Esophagus muscularis mucosa (tissue), 4 donors: ENCODE measurements at places on chromosomes 3 and 15. TPM values are rescaled to one million over a fixed set of nuclear protein-coding genes. Genes with fewer than 3 reads are reported as not detected.

Gene SLC27A2
- total RNA-seq: 1.8 TPM

Gene RTP1
- total RNA-seq: not detected

Gene DNAH12
- under 0.01 TPM for total RNA-seq

DNA sequence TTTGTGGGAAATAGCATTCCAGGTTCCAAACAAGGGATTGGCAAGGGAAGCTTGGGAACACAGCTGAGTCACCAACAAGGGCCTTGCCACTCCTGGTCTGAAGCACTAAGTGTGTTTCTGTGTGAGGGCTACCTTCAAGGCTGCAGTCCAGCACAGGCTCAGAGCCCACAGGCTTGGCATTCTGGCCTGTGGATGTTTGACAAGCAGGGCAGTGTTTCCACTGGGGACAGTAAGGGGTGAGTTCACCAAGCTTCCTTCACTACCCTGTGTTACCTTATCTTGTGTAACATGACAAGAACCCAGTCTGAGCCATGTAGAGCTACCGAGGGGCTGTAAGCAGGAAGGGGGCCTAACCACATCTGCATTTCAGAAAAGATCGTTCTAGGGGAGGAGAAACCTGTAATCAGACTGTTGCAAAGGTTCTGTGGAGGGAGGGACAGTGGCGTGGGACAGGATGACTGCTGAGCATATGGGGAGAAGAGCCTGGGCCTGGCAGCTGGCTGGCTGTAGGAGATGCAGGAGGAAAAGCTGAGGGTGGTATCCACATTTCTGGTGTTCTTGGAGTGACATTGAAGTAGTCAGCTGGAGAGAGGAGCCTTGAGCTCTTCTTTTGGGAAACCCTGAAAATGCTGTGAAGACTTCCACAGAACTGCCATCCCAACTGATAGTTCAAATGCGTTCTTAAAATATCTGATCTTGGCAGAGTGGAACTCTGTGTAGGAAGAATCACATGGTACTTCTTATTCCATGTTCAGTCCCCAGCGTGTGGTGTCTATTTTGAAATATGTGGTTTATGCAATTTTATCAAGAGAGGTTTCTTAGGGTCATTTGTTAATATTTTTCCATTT, 61.3 kb downstream of the CTDSPL start:
- no peaks in the 10 kb centered on the region for H3K36me3 ChIP-seq
- no peak overlapping the region for H3K4me3 ChIP-seq
- no peaks in the 10 kb centered on the region for H3K27me3 ChIP-seq
- H3K27ac ChIP-seq: peak overlapping the region; percentile 72
- peak; percentile 92 for DNase-seq

GRCh38 chr3:24661175-24661584, 166.5 kb upstream of the THRB start:
- H3K4me1 ChIP-seq: no peaks in the 10 kb centered on the region
- H3K27me3 ChIP-seq: no peaks in the 10 kb centered on the region
- no peak overlapping the region for H3K27ac ChIP-seq
- no peaks in the 10 kb centered on the region for H3K36me3 ChIP-seq
- no peak overlapping the region for H3K4me3 ChIP-seq

Gene GP9
- total RNA-seq: not detected

DNA sequence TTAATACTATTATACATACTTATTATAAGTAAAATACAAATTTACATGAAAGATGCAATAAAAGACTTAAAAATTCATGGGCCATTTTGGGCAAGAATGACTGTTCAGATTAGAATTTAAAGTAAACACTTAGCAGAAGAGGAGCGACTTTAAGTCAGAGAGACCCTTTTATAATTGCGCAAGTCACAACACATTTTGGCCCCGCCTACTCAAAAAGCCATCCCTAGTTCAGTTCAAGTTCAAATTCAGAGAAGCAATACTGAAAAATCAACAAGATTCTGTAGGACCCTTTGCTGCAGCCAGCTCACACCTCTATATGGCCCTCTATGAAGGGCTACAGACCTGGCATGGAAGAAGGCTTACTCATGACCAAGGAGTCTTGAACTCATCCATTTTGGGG, 64.6 kb downstream of the PEAK1 start:
- no peaks in the 10 kb centered on the region for H3K27me3 ChIP-seq
- H3K27ac ChIP-seq: no peak overlapping the region
- DNase-seq: no peak
- H3K36me3 ChIP-seq: no peaks in the 10 kb centered on the region

Gene CCR1
- 5.3 TPM for total RNA-seq

DNA sequence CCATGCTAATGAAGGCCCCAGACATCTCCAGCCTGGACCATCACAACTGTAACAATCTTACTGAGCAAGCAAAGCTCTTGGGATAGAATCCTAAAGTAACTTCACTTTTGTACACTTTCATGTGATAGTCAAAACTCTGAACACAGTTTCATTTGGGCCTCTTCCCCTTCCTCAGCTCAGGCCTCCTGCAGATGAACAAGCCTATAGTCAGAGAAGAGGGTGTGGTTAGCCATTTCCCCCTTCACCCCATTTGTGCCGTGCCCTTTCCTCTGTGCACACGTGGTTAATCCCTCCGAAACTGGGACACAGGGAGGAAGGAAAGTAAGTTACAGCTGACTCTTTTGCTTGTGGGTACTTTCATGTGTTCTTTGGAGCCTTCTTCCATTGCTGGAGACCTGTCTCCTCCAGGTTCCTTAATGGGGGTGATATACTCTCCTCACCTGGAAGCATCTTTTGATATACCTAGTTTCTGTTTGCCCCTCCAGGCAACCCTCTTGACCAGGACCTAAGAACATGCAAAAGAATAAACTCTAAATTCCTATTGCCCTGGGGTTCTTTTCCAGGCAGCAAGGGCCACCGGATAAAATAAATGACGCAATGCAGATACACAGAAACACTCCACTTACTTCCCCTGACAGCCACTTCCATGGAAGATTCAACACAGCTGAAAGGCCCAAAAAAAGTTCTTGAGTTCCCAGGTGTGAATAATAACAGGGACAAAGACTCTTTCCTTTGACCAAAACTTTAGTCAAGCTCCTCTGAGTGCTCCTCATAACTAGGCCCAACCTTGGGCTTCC, 29.6 kb upstream of the CSTA start:
- no peak overlapping the region for H3K4me3 ChIP-seq
- no peaks in the 10 kb centered on the region for H3K4me1 ChIP-seq
- DNase-seq: no peak
- no peak overlapping the region for H3K27ac ChIP-seq

Gene PAK6
- total RNA-seq: 0.33 TPM

DNA sequence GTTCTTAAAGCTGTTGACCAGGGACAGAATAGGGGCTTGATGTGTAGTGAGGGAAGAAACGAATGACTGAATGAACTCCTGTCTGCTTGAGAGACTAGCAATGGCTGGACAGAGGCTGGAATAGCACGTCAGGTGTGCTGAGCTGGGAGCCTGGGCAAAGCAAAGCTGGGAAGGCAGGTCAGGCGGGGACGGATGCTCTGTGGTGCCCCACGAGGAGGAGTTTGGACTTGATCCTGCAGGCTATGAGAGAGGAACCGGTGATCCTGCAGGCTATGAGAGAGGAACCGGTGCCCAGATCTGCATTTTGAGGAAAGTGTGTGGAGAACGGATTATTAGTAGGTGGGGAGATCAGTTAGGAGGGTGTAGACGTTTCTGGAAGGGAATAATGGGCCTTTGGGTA, 31.3 kb upstream of the PSTPIP1 start:
- no peak overlapping the region for H3K4me3 ChIP-seq
- peaks cover 11% of the 10 kb centered on the region for H3K4me1 ChIP-seq

Gene OR4M2
- total RNA-seq: not detected

Gene GPR149
- not detected for total RNA-seq

Gene LRRC31
- not detected for total RNA-seq

Gene RPUSD2
- total RNA-seq: 8.7 TPM

Gene HRG
- not detected for total RNA-seq

- H3K36me3 ChIP-seq: no peaks in the 10 kb centered on the region
- no peak overlapping the region for H3K4me3 ChIP-seq
Measured at GRCh38 chr3:161142486-161142885, 37.3 kb upstream of the B3GALNT1 start.

Gene AADACL2
- 0.17 TPM for total RNA-seq

GRCh38 chr15:58597943-58598828, 151.3 kb downstream of the ADAM10 start:
- H3K36me3 ChIP-seq: no peaks in the 10 kb centered on the region
- H3K4me3 ChIP-seq: no peak overlapping the region
- H3K4me1 ChIP-seq: no peaks in the 10 kb centered on the region
- H3K27ac ChIP-seq: no peak overlapping the region
- H3K27me3 ChIP-seq: no peaks in the 10 kb centered on the region

Gene SLC12A1
- not detected for total RNA-seq

- H3K36me3 ChIP-seq: no peaks in the 10 kb centered on the region
- no peak for DNase-seq
- no peak overlapping the region for H3K4me3 ChIP-seq
- H3K27me3 ChIP-seq: no peaks in the 10 kb centered on the region
- H3K27ac ChIP-seq: no peak overlapping the region
- no peaks in the 10 kb centered on the region for H3K4me1 ChIP-seq
Measured at GRCh38 chr3:112900113-112900512, 53.4 kb upstream of the CD200R1L start.

GRCh38 chr15:78047761-78048627, 29.5 kb downstream of the TBC1D2B start:
- H3K4me3 ChIP-seq: no peak overlapping the region
- H3K27me3 ChIP-seq: no peaks in the 10 kb centered on the region
- DNase-seq: no peak

- peaks cover 44% of the 10 kb centered on the region for H3K4me1 ChIP-seq
- H3K27me3 ChIP-seq: no peaks in the 10 kb centered on the region
- H3K4me3 ChIP-seq: peak overlapping the region; percentile 67
- peak overlapping the region; percentile 75 for H3K27ac ChIP-seq
- H3K36me3 ChIP-seq: no peaks in the 10 kb centered on the region
Measured at GRCh38 chr3:105367406-105368213, 901 bp downstream of the ALCAM start.

Gene GNB4
- 130 TPM for total RNA-seq

Gene BFSP2
- not detected for total RNA-seq

DNA sequence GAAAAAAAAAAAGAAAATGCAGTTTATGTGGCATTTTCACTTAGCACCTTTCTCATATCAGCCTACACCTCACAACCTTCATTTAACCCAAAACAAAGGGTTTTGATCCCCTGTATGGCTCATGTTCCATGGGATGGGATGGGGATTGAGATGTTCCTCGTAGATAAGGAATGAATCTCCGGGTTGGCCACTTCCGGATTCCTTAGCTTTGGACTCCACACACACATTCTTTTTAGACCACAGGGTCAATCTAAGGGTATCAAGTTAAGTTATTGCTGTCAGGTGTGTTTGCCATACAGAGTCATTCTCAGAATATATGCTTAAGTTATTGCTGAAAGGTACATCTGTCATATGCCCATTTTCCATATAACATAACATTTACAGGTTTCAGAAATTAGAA, 301.4 kb upstream of the TGFBR2 start:
- H3K27ac ChIP-seq: no peak overlapping the region
- no peak for DNase-seq
- H3K4me1 ChIP-seq: peaks cover 11% of the 10 kb centered on the region
- H3K4me3 ChIP-seq: no peak overlapping the region
